ENCODE measurements at places on chromosomes 11 and 22.
A peak's percentile ranks its signal among the peaks of the same experiment; 100 is the strongest.

DNA sequence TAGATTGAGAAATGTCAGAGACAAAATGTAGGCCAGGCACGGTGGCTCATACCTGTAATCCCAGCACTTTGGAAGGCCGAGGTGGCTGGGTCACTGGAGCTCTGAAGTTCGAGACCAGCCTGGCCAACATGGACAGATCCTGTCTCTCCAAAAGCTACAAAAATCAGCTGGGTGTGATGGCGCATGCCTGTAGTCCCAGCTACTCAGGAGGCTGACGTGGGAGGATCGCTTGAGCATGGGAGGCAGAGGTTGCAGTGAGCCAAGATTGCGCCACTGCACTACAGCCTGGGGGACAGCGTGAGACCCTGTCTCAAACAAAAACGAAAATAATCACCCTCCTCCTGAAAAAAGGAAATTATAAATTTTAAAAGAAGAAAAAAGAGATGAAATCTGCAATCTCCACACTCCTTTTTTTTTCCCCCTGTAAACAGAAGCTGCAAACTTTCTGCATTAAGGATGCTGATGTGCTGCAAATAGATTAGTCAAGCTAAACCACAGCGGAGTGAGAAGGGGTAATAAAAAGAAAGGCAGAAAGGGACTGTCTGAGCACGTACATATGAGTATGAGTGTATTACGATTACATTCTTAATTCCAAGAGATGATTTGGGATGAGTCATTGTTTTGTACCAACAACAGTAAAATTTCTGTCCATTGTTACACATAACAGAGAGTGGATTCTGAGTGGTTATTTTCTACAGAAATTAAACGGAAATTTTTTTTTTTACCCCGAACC is 87.3 kb downstream of the SIK3 start:
- peak; percentile 33 for DNase-seq

DNA sequence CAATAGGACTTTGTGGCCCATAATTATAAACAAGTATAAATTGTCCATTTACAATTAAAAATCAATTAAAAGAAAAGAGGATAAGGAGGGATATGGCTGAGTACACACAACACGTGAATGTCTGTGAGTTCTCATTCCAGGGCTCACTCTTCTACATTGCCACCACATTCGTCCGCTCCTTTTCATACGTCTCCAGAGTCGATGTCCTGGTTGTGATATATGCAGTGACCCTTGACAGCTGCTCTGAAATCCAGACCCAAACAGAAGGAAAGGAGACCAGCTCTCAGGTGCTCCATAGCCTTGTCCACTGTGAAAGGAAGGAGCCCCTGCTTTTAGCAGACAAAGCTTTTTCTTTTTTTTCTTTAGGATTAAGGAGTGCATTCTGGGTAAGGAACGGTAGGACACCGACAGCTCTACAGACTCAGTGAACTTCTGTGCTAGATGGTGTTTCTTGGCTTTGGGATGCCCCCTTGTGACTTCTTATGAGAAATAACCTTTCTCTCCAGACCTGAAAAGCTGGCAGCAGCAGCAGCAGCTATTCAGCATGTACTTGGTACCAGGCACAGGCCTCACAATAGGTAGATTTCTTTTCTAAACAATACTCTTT is 19.7 kb upstream of the DNAJB13 start:
- DNase-seq: peak; percentile 30

GRCh38 chr11:67417425-67417824 is 1.9 kb downstream of the CARNS1 start:
- no peak for DNase-seq

- no peak for DNase-seq
Measured at GRCh38 chr22:36901411-36902142, 11.9 kb upstream of the CSF2RB start.

DNA sequence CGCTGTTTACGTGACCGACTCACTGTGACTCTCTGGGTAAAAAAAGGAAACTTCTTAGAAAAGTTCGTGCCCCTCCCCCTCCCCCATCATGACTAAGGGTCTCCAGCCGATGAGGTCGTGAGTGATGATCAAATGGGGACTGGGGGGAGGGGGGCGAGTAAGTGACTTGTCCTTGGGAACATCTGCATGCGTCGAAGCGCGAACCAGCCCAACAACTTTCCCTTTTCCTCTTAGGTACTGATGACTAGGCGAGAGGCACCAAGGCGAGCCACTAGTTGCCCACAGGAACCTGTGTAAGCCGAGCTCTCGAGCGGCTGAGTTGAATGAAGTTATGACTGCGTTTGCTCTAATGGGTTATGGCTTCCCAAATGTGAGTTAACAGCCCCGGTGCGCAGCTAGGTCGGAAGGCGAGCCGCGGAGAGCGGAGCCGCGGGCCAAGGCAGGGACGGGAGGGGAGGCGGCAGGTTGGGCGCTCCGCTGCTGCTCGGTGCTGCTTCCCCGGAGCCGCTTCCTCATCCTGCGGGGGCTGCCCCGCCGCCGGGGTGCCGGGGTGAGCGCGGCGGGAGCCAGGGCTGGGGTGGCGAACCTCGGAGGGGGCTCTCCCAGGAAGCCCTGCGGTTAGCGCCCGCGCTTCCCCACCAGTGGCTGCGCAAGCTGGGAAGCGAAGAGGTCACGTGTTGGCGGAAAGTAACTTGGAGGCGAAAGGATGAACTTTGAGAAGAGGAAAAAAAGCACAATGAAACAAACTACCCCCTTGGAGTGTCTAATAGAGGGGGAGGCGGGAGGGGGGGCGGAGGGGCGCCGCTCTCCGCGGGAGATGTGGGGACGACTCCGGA is 22.1 kb upstream of the BDNF start:
- no peak for DNase-seq

DNA sequence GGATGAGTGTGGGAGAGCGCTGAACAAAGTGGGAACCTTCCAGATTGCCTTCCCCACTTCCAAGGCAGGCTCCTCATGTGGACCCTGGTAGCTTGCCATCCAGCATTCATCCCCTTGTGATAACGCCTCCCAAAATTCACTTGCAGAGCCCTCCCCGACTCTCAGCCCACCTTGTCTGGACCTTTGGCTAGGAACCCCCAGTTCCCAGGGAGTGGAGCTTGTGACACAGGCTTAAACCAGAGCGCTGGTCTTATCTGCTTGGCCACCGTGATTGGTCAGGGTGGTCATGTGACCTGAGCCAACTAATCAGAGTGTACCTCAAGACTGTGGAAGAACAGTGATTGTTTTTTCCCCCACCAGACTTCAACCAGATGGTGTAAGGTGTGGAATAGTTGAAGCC is 9.6 kb upstream of the SLC35C1 start:
- no peak for DNase-seq

GRCh38 chr22:17563936-17564391 is 666 bp downstream of the SLC25A18 start:
- no peak for DNase-seq

DNA sequence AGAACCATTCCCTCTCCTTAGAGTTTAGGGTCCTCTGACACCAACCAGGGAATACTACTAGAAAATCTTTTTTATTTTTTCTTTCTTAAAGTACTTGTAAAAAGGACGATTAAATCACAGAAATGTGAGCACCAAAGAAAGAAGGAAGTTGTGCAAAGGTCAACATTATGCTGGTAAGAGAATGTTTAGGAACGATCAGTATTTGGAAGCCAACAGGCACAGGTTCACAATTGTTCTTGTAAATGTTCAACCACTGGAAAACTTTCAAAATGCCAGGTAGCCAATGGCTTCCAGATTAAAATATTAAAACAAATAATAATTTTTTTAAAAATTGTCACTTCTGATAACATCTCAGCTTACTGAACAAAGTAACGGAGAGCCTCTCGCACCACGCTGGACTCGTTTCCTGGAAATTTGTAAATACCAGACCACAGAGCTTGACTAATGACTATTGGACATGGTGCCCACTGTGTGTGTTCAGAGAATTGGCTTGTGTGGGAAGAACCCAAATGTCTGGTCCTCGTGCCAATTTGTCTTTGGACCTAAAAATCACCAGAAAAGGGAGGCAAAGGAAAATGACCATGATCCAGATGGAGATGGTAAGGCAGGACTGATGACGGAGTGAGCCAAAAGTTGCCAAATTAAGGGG is 20.8 kb downstream of the COMMD9 start:
- no peak for DNase-seq

- no peak for DNase-seq
Measured at GRCh38 chr11:63942803-63943202, 4.0 kb downstream of the NAA40 start.

GRCh38 chr22:25390297-25391240 is 171.1 kb downstream of the CRYBB2 start:
- no peak for DNase-seq

- no peak for DNase-seq
Measured at GRCh38 chr22:46336119-46337078, 885 bp downstream of the TRMU start.

- no peak for DNase-seq
Measured at GRCh38 chr22:47569389-47570299, 807.2 kb downstream of the TBC1D22A start.

DNA sequence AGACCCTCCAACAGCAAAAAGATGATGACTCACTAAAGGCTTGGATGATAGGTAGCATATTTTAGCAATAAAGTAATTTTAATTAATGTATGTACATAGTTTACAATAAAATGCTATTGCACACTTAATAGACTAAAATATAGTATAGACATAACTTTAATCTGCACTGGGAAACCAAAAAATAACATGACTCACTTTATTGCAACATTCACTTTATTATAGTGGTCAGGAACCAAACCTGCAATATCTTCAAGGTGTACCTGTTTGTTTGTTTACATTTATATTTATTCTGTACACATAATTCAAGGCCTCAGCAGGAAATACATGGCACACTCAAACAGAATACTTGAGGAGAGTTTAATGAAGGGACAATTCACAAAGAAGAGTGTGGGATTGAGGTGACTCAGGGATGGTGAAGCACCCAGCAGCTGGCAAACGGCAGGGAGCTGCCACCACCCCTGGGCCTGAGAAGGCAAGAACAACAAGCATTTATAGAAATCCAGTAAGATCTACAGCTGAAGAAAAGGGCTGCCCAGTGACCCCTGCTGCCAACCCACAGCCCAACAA is 51.5 kb upstream of the POU2AF2 start:
- DNase-seq: no peak

DNA sequence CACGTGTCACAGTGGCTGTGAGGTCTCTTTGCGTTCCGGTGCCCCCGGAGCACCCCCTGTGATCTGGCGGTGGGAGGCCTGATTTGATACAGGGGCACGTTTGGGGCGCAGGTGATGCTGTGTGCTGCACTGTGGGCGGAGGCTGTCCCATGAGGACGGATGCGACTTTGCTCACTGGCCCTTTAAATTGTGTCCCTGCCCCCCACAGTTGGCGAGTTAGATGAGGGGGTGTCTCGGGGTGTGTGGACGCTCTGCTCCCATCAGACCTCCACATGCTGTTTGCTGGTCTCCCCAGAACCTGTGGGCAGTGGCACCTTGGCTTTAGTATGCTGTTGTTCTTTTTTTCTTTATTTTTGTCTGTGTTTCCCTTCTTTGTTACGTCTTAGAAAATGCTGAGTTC is 5.2 kb downstream of the ZBED4 start:
- no peak for DNase-seq

- DNase-seq: no peak
Measured at GRCh38 chr11:2366276-2366675, 10.8 kb upstream of the CD81 start.

- no peak for DNase-seq
Measured at GRCh38 chr11:131893103-131893890, 522.9 kb downstream of the NTM start.

- no peak for DNase-seq
Measured at GRCh38 chr11:75771646-75772410, 3.2 kb downstream of the DGAT2 start.

DNA sequence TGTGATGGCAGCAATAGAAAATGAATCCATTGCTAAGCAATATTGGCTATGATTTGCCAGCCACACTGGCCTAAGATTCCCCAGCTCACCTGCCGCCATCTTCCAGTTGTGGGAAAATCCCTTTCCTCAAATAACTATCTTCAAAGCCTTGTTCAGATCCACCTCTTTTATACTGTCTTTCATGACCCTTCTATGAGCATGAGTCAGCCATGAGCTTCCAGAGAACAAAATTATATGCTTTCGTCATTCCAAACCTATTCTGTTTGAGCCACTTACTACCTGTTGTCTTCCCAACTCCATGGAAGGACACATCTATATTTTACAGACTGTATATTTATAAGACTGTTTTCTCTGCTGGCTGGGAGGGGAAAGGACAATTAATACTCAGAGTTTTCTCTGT is 25.0 kb upstream of the PRSS23 start:
- DNase-seq: no peak

- no peak for DNase-seq
Measured at GRCh38 chr11:7186190-7186589, 65.5 kb upstream of the SYT9 start.

GRCh38 chr11:110113505-110113904 is 20.3 kb downstream of the ZC3H12C start:
- DNase-seq: no peak

- no peak for DNase-seq
Measured at GRCh38 chr11:37451903-37452302, 853.9 kb upstream of the RAG2 start.

GRCh38 chr22:28977060-28977459 is 84.6 kb downstream of the C22orf31 start:
- no peak for DNase-seq

DNA sequence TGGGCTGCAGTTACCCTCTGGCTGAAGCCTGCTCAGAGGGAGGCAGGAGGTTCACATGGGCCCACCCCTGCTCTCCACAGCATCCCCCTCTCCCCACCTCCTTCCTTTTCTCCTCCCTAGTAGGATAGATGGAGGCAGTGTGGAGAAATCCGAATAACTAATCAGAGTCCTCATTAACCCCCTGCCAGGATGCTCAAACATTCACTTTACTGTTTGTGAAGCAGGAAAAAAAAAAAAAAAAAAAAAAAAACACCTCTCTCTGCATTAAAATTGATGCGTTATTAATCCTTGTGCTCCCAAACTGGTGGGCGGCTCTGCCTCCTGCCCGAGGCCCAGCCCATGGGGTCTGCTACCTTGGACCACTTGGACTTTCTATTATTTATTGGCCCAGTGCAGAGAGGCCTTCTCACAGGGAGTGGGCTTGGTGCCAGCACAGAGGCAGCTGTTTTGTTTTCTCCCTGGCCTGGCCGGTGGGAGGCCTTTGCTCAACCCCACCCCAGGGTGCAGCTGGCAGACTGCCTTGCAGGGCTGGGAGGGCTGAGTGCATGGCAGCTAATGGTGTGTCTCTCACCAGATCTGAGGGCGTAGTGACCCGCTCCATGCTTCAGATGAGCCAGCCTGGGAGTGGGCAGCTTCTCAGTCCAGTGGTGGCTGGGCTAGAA is 150.7 kb downstream of the PKNOX2 start:
- DNase-seq: no peak

GRCh38 chr22:31509061-31509762 is 12.9 kb downstream of the SFI1 start:
- no peak for DNase-seq

DNA sequence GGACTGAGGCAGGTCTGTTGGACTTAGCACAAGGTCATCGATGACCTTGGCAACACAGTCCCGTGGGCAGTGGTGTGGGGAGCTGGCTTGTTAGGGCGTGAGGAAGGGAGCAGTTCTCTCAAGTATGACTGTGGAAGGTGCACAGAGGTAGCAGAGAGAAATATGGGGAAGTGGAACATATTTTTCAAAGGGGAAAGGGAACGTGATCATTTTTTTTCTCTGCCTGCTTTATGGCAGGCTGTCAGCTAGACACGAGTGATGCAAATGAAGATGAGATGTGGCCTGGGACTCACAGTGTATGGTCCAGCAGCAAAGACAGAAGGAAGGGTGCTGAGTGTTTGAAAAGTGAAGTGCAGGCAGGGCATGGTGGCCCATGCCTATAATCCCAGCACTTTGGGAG is 30.6 kb downstream of the ADAMTS8 start:
- DNase-seq: no peak

- DNase-seq: no peak
Measured at GRCh38 chr22:17348464-17349103, 20.7 kb upstream of the CECR2 start.

- peak; percentile 70 for DNase-seq
Measured at GRCh38 chr22:42444077-42444904, 12.1 kb upstream of the NFAM1 start.
